AG09309 (cell line): ENCODE measurements at places on chromosomes 5 and 9.
A peak's percentile ranks its signal among the peaks of the same experiment; 100 is the strongest.

- no peak for DNase-seq
These were observed 41.3 kb upstream of the SMU1 start for GRCh38 chr9:33117796-33118195.

DNA sequence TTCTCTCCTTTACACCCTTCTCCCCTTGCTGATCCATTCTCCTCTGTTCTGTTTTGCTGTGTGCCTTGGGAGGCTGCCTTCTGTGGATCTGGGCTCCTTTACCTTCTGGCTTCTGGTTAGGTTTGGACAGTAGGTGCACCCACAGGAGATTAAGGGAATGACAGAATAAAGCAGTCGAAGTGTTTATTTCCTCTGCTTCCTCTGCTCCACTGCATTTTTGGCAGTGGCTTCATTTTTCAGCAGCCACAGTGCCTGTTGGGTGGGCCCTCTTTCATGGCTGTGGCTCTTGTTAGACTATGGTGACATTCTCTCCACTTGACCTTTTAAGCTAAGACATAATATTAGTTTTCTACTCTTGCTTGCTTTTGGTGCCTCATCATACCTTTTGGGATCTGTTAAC is 144.1 kb downstream of the CCDC171 start:
- DNase-seq, result no peak

- peak; percentile 72 for DNase-seq
These were observed 23.8 kb downstream of the SHC3 start for GRCh38 chr9:89154651-89155336.

DNA sequence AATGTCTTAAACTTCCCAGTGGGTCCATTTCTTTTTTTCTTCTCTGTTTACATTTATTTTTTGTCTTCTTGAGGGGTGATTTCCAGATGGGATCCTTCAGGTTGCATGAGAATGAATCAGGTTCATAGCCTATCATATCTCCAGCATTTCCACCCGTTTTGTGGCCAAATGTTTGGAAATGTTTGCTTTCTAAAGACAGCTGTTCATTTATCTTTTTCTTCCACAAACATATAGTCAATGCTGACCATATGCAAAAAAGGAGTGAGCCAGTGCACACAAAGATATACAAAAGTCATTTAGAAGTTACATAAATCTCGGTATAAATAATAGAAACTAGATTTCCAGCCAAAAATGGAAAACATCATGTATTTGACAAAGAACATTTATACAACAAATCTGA is 71.6 kb upstream of the STC2 start:
- no peak for DNase-seq

DNA sequence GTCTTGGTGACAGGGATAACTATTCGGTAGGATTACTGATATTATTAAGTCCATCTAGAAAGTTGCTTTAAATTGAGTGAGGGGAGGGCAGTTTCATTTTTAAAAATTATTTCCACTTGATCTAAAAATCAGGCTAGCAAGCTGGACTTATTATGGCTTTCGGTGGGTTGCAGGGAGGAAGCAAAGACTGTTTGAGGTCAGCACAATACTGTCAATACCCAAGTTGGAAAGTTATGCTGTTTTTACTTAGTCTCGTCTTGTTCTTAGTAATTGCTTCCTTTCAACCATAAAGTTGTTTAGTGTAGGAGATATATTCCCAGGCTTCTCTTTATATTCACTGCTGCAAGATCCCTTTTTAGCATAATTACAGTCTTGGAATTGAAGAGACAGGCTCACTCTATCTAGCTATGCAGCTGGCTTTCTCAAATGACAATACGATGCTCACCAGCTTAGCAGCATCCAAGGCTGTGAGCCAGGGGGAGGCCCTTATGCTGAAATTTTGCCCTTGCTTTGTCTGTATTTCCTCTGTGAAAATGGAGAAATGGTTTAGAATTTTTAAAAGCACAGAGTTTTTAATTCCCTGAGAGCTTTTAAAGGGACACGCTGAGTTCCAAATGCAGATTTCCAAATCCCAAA is 68.2 kb upstream of the APC start:
- no peak for DNase-seq

GRCh38 chr9:114319147-114319546 is 3.8 kb upstream of the ORM1 start:
- DNase-seq, result no peak

- no peak for DNase-seq
These were observed 154.3 kb downstream of the PALM2AKAP2 start for GRCh38 chr9:109934136-109934856.
